Stimulated activated CD4-positive, alpha-beta T cell treated with anti-CD3 and anti-CD28 coated beads, Interleukin-12 subunit alpha, Interleukin-12 subunit beta, amount 100 ng/mL, for 24 hours (primary cell): ENCODE measurements at places on chromosomes 5 and 9.

DNA sequence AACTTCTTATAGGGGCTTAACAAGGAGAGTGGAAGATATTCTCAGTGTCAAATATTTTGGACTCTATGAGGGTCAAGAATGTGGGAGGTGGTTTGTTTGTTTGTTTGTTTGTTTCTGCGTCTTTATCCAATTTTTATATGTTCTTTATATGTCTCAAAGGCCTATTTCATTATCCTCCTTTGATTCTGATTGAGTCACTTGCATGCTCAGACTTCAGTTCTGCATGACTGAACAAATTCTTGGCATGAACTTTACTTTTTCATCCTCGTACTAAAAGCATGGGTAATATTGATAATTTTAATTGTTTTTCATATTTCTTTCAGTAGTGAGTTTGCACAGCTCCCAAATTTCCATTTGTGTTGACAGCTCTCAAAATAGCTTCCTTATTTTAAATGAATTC is 19.2 kb upstream of the ERBIN start:
- no peak for DNase-seq

DNA sequence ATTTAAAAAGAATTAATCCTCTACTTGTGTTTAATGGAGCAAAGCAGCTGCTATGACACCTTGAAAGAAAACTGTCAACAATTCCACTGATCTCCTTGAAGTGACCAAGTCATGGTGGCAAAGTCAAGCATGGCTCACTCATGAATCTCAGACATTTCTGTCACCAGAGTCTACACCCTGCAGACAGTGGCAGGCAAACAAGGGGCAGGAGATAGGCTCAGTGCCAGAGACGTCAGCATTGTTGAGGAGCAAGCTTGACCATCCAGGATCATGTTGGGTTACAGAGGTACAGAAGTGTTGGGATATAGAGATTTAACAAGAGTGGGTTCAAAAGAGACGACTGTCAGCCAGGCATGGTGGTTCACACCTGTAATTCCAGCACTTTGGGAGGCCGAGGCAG is 16.1 kb upstream of the VPS13A start:
- DNase-seq = no peak

- DNase-seq = no peak
These were observed 696.5 kb upstream of the CDH9 start for GRCh38 chr5:27734838-27735237.

GRCh38 chr5:139670369-139671095 is 22.4 kb downstream of the CXXC5 start:
- no peak for DNase-seq
